ENCODE measurements at places on chromosomes 5 and 9.
A peak's percentile ranks its signal among the peaks of the same experiment; 100 is the strongest.

- no peak for DNase-seq
Observed at GRCh38 chr9:30534896-30535295, 1849.5 kb upstream of the ACO1 start.

DNA sequence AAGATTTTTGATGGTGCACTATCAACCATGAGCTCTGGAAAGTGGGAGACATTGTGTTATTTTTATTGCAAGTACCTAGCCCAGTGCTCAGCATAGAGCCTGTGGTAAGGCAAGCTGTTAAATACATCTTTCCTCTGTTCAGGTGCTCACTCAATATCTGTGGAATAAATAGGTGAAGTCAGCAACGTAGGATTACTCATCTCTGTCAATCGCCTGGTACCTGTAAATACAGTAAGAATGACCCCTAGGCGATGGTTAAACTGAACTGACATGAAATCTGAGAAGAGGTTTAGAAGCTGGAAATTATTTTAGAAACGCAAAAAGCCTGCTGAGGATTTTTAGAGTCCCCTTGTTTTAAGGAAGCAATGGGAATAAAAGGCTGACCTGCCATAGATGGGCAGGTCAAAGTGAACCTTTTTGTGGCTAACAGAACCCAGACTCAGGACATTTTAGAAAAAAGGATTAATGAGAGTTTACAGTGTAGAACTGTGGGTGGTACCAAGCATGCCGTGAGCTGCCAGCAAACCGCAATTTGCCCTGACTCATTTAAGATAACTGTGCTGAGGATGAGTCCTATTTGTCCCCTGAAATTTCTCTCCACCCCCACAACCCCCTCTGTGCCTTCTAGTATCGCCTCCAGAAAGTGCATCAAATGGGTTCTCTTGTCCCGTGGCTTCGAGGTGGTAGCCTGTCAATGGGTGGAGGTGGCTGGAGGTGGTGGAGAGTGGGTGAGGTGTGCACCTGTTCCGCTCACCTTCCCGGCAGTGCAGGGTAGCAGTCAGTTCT is 375.1 kb downstream of the MED10 start:
- DNase-seq: no peak

GRCh38 chr9:8832955-8833354 is 1033.4 kb upstream of the DMAC1 start:
- no peak for DNase-seq

- peak; percentile 78 for DNase-seq
Observed at GRCh38 chr9:108150736-108151586, 661.4 kb upstream of the KLF4 start.

GRCh38 chr9:69218166-69218565 is 44.1 kb downstream of the TJP2 start:
- DNase-seq: no peak

- DNase-seq: peak; percentile 40
Observed at GRCh38 chr9:35521708-35522107, 31.8 kb downstream of the RUSC2 start.

DNA sequence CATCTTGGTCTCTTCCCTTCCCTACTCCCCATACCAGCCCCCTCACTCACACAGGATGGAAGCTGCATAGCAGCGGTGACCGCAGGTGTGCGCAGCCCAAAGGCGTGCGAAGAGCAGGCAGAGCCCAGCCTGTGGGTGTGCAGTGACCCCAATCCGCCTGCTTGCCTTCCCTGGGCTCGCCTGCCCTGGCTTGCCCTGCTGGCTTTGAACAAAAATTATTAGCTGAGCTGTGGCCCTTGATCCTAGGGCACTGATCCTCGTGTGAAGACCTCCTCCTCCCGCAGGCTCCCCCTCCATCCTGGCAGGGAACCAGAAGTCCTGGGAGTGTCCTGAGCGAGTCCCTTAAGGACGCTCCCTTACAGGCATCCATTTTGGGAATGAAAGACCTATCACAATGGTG is 31.9 kb downstream of the MORN5 start:
- no peak for DNase-seq

GRCh38 chr5:136703706-136704105 is 338.4 kb upstream of the TRPC7 start:
- no peak for DNase-seq

- DNase-seq: peak; percentile 65
Observed at GRCh38 chr9:126613651-126614050, at the start of gene LMX1B. Gene LMX1B, plus strand, starts transcription at chr9:126613928. Its CDS starts 522 bp downstream, at chr9:126614450.

GRCh38 chr5:68246802-68247201 is 31.2 kb downstream of the PIK3R1 start:
- no peak for DNase-seq

DNA sequence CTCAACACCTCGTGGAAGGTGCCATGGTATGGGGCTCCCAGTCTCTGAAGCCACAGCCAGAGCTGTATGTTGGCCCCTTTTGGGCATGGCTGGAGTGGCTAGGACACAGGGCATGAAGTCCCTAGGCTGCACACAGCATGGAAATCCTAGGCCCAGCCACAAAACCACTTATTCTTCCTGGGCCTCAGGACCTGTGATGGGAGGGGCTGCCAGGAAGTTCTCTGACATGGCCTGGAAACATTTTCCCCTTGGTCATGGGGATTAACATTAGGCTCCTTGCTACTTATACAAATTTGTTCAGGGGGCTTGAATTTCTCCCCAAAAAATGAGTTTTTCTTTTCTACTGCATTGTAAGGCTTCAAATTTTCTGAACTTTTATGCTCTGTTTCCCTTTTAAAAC is 2091.2 kb upstream of the ACO1 start:
- DNase-seq: no peak

DNA sequence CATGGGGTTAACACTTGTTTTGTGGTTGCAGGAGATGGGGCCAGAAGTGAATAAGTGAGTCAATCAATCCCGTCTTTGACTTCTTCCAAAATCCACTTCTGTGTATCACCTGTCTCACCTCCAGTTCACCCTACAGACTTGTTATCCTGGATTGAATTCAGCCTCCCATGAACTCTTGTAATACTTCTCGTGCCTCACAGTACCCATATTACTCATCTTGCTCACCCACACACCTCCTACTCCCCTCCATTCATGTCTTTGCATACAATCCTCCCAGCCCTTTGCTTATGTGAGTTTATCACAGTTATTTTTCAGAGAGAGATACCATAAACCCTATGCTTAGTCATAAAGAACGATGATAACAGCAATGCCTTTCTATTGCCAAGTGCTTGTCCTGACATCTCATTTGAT is 52.9 kb upstream of the PAPPA start:
- peak; percentile 59 for DNase-seq

DNA sequence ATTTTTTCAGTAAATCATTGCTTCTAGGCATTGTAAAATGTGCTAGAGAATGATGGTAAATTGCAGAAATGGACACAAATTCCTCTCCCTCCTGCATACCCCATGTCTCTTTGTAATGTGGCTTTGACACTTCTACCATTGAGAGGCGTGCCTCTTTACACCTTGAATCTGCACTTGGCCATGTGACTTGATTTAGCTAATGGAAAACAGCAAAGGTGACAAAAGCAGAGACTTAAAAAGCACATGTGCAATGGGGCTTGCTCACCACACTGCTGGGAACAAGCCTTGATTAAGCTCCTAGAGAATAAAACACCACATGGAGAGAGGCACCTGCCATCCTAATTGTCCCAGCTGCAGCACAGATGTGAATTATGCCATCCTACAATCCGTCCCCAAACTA is 69.9 kb upstream of the NAA35 start:
- no peak for DNase-seq

All from cardiac fibroblast (primary cell).